MG63 (cell line): ENCODE measurements at places on chromosomes 1 and 21. TPM values are rescaled to one million over a fixed set of nuclear protein-coding genes. Genes with fewer than 3 reads are reported as not detected.

Gene CRYBG2
- not detected in 2 replicates for total RNA-seq

Gene MAEL
- not detected in 2 replicates for total RNA-seq

Gene RGS16
- 0.40 TPM in 1 of 2 replicates, not detected in the other for total RNA-seq

Gene CD2
- not detected in 2 replicates for total RNA-seq

Gene SMCP
- not detected in 2 replicates for total RNA-seq

Gene ITLN2
- not detected in 2 replicates for total RNA-seq

Gene MX2
- total RNA-seq, result 2.8 and 3.2 TPM in 2 replicates

Gene OR2T35
- total RNA-seq, result not detected in 2 replicates

Gene SPRR2A
- total RNA-seq, result not detected in 2 replicates

Gene GMEB1
- total RNA-seq, result 4.3 and 7.8 TPM in 2 replicates

Gene CHIA
- total RNA-seq, result not detected in 2 replicates

Gene GJB4
- total RNA-seq, result not detected in 2 replicates

Gene ACOT11
- total RNA-seq, result 1.4 and 2.5 TPM in 2 replicates

Gene FCRL1
- not detected in 2 replicates for total RNA-seq

Gene ZNF695
- total RNA-seq, result 6.1 and 9.0 TPM in 2 replicates
